ENCODE measurements at places on chromosomes 7 and 10. TPM values are rescaled to one million over a fixed set of nuclear protein-coding genes. Genes with fewer than 3 reads are reported as not detected.

The COL17A1 gene
- total RNA-seq = 5.4 TPM

The NOS3 gene
- total RNA-seq = 54.8 TPM

The CAV2 gene
- 215 TPM for total RNA-seq

The ZCWPW1 gene
- total RNA-seq = 0.85 TPM

The TASOR2 gene
- total RNA-seq = 72.0 TPM

The ITIH2 gene
- total RNA-seq = not detected

The OR6V1 gene
- total RNA-seq = not detected

The LZTS2 gene
- total RNA-seq = 45.4 TPM

The PLEKHS1 gene
- not detected for total RNA-seq

The CALCR gene
- total RNA-seq = not detected

The NPY4R gene
- total RNA-seq = 0.19 TPM

The ITPRIP gene
- total RNA-seq = 31.4 TPM
